ENCODE measurements at places on chromosomes 11 and 22.

GRCh38 chr11:65390099-65390941 lies 3.9 kb downstream of the FRMD8 start:
- no peak for DNase-seq

GRCh38 chr22:25208743-25209505 lies 9.3 kb downstream of the CRYBB3 start:
- no peak for DNase-seq

GRCh38 chr11:44709281-44709562 lies 17.5 kb upstream of the TSPAN18 start:
- no peak for DNase-seq

GRCh38 chr11:9752091-9752490 lies 88.2 kb downstream of the SWAP70 start:
- no peak for DNase-seq

DNA sequence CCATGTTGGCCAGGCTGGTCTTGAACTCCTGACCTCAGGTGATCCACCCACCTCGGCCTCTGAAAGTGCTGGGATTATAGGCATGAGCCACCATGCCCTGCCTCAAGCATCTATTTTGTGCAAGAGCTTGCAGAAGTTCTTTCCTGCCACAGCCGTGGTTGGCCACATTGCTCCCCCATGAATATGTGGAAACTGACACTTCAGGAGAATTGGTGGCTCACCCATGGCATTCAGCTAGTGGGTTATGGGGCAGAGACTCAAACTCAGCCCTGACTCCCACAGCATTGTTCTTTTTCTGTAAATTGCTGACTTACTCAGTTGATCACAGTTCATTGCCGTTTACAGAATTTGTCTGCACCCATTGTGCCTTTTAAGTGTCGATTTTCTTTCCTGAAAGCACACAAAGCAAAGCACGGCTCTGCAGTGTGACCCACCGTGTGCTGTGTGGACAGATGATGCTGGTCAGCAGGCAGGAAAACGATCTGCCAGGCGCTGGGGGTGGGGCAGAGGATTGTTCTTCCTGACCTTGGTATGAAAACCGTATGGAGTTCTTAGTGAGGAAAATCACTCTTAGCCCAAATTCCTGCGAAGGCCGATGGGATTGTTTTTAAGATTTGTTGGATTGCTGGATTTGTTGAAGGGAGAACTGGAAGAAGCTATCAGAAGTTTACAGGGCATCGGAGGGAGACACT lies 115.6 kb downstream of the PTPRJ start:
- DNase-seq = no peak

Data from left renal cortex interstitium (tissue), 4 donors.